ENCODE measurements at places on chromosomes 1 and 21.

DNA sequence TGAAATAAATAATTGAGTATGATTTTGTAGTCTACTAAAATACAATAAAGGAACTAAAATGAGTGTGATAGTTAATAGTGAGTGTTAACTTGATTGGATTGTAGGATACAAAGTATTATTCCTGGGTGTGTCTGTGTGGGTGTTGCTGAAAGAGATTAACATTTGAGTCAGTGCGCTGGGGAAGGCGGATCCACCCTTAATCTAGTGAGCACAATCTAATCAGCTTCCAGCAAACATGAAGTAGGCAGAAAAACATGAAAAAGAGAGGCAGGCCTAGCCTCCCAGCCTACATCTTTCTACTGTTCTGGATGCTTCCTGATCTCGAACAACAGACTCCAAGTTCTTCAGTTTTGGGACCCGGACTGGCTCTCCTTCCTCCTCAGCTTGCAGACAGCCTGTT is 1716.6 kb downstream of the MRPL39 start:
- DNase-seq: no peak

DNA sequence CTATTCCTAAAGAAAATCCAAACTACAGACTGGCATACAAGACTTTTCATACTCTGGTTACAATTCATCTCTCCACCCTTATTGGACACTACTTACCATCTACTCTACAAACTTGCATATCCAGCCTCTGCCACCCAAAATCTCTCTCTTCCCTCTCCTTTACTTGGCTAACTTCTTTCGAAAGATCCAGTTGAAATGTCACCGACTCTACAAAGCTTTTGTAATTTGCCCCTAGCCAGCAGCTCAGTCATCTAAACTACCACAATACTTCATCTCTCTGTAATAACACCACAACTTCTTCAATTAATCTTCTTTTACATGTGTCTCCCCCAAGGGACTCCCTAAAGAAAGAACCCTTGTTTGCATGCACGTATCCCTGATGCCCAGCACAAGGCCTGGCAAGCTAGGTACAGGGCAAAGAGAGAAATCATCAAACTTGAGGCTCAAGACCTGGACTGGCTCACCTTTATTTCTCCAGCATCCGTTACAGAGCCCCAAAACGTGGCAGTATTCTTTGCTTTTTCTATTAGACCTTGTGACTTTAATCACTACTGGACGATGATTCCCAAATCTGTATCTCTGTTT is 2.7 kb downstream of the ZBTB21 start:
- no peak for DNase-seq

DNA sequence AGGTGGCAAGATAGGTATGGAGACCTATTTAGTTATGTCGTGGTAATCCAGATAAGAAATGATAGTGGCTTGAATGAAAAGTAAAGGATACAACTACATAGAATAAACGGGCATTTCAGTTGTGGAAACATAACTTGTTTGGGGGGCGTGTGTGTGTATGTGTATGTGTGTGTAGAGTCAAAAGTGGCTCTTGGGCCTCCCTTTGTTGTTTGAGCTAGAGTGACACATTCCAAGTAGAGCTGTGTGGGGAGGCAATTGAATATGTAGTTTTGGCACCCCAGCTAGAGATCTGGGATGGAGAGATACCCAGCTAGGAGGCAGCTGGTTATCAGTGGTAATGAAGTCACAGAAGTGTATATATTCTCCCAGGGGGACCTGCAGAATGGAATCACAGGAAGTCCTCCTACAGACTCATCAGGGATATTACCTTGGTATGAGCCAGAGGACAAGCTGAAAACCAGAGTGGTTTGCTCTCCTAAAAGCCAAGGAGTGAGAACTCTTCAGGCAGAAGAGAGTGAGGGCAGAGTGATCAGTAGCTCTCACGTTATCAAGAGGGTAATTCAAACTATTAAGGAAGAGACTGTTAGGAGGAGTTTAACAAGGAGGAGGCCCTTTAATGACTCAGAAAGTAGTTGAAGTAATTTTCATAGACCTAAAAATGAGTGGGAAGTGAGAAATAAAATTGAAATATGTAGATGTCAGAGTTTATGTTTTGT is 5.1 kb downstream of the CR1L start:
- DNase-seq: no peak

DNA sequence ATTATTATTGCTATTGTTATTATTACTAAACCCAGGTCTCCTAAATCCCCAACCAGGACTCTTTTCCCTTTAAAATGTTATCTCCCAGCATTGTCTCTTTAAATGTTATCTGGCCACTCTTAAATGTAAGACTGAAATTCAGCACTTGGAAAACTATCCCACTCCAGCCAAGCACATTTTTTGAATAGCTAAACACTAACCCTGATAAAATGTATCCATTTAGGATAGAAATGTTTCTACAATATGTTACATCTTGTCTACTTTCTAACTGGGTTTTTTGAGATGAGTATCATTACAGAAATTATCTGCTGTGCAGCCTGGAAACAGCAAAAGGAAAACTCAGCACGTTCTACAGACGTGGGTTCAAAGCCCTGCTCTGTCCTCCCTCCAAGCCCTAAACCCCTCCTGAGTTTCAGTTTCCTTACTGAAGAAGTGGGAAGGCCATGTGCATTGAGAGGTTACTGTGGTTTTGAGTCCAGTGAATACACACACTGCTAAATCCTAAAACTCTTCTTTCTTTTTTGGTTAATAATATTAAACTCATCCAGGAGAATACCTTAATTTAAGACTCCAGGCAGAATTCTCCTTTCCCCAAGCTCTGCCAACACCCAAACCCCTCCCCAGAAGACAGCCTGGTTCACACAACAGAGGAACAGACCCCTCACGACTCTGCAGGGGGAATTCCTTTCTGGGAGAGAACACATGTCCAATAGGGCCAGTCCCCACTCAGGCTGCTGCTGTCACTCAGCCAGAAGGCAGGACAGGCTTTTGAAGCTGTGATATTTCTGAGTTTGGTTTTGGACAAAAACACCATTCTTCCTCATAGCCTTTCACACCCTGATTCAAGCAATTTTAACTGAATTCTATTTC is 41.9 kb downstream of the HIVEP3 start:
- no peak for DNase-seq

- DNase-seq: no peak
Measured at GRCh38 chr1:156858555-156858956, 361 bp downstream of the INSRR start.

DNA sequence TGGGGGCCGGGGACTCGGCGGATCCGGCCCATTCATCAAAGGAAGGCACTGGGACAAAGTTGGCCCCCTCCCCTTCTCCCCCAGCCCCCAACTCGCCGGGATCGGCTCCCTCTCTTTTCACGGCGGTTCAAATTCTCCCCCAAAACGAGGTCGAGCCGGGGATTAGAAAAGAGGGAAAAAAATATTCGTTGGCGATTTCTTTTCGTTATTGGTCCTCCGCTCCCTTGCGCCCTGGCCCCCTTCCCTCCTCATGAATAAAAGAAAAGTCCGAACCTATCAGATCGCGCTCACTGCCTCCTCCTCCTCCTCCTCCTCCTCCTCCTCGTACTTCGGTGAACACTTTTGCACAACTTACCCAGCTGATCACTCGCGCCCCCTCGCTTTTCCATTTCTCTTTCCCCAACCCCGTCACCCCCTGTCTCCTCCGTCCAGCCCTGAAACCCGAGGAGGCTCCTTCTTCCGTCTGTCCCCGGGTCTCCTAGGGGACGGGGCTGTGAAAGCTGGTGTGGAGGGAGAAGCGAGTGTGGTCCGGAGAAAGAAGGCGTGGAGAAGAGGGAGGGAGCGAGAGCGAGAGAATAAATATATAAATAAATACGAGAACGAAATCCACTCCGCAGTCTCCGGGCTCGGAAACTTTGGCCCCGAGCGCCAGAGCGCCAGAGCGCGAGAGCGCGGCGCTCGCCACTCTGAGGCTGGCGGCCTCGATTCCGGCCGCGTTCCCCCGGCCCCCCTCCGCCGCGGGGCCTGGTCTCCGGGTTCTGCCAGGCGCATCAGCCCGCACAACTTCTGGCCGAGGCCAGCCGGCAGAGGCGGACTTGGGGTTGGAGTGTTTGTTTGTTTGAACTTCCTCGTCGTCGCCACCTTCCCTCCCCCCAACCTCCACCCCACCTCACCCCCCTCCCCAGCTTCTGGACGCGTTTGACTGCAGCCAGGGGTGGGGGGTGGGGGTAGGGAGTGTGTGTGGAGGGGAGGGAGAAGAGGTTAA is at the start of gene PAX7:
Gene PAX7, plus strand, starts transcription at position 336 of the 985 bp plus-strand sequence. CDS start 758 bp downstream, outside the sequence.
- DNase-seq: no peak

DNA sequence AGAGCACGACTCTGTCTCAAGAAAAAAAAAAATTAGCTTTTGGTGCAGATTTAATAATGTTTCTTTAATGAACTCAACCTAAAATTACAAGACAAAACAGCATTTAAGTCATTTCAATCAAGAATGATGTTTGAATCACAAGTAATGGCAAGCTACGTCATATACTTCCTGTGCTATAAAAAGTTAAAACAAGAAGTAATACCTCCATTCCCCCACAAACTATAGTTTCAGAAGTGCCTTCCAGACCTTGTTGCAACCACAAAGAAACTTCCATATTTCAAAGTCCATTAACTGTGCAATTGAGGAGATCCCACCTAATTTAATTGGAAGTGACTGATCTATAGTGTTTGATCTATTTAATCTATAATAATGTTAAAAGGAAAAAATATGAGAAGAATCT is 15.1 kb downstream of the NRDC start:
- no peak for DNase-seq

DNA sequence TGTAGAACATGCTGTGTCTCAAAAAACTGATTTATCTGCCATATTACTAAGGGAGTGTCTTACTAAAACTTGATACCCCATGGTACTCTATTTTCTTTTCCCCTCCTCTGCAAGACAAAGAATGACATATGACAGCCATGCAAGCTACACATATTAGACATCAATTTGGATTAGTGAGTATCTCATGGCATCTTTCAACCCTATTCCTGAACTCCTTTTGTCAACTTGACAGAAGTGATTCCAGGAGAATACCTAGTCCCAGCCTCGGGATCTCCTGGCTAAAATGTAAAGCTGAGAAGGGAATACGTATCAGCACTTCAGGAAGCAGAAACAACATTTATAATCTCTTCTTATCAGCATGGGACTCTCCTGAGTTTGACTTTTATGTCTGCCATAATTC is 43.7 kb downstream of the ADGRL2 start:
- no peak for DNase-seq

DNA sequence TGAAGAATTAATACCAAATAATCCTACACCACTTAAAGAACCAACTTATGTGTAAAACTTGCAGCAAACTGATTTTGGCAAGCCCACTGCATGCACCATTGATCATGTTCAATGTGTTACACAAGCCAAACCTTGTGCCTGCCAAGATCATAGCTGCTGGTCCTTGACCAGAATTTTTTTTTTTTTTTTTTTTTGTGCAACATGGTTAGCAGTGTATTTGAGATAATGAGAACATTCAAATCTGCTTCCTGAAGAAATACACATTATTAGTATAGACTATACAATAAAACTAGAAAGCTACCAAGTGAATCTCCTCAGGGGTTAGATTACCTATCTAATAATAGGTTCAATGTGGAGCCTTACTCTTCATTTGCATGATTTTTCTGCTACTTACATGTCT is 421.0 kb downstream of the MRPL39 start:
- no peak for DNase-seq

DNA sequence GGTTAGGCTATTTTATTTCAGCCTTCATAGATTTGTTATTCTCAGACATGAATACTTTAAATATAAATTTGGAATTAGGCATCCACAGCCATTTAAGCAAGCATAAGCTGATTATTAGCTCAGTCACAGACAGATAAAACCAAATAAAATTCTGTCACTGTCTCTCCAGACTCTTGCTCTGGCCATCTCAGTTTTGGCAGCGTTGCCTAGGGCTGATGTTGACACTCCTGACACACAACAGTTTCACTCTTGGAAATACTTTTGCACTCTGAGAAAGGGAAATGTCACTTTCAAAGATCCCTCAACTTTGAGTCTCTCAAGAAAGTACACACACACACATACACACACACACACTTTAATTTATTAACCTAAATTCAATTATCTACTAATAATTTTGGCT is 372.7 kb downstream of the BRINP3 start:
- DNase-seq: no peak

All from 8988T (cell line).